ENCODE measurements at places on chromosomes 2 and 18.

GRCh38 chr2:42792583-42793333 lies at the start of gene HAAO:
TSS of gene HAAO (minus strand) at chr2:42792583. CDS start at chr2:42792536, 47 bp downstream.
- H3K27me3 ChIP-seq, result no peaks in the 10 kb centered on the region
- peak; percentile 39 for DNase-seq
- peaks cover 15% of the 10 kb centered on the region for H3K36me3 ChIP-seq
- H3K27ac ChIP-seq, result peak within 1 kb of the TSS; percentile 94
- H3K4me1 ChIP-seq, result peaks cover 42% of the 10 kb centered on the region

DNA sequence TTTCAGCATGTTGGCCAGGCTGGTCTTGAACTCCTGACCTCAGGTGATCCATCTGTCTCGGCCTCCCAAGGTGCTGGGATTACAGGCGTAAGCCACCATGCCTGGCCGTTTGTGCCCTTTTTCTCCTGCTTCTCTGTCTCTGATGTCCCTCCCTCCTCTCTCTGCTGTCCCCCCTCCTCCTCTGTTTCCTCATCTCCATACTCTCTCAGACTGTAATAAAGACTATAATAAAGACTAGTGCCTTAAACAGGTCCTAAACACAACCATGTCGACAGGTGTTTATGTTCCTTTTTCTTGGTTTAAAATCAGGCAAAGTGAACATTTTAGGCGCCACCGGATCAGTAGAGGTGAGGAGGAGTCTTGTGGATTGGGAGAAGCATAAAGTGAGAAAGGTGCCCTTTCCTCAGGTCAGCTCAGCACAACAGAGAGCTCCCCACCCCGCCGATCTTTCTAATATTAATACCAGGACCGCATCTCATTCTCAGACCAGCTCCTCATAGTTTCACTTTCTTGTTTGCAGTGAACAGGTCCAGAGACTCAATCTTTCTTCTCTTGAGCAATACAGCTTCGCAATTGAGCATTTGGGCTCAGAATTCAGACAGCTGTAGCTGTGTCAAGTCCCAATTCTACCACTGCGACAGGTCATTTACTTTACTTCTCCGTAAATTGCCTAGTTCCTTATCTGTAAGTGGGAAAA lies 23.7 kb downstream of the TIMM21 start:
- peak overlapping the region; percentile 49 for H3K27ac ChIP-seq
- no peak overlapping the region for H3K4me3 ChIP-seq
- no peaks in the 10 kb centered on the region for H3K36me3 ChIP-seq
- DNase-seq, result no peak
- H3K27me3 ChIP-seq, result peaks cover 32% of the 10 kb centered on the region
- H3K4me1 ChIP-seq, result peaks cover 4% of the 10 kb centered on the region

GRCh38 chr2:236720974-236721540 lies 151.4 kb downstream of the ACKR3 start:
- DNase-seq, result no peak
- no peaks in the 10 kb centered on the region for H3K36me3 ChIP-seq
- H3K4me1 ChIP-seq, result no peaks in the 10 kb centered on the region

GRCh38 chr2:207260021-207260420 lies 94.3 kb upstream of the KLF7 start:
- H3K27me3 ChIP-seq, result no peaks in the 10 kb centered on the region
- H3K27ac ChIP-seq, result no peak overlapping the region
- H3K4me3 ChIP-seq, result no peak overlapping the region

- DNase-seq, result no peak
- H3K36me3 ChIP-seq, result no peaks in the 10 kb centered on the region
- peaks cover 9% of the 10 kb centered on the region for H3K4me1 ChIP-seq
- H3K27ac ChIP-seq, result no peak overlapping the region
- peaks cover 3% of the 10 kb centered on the region for H3K27me3 ChIP-seq
These were observed 12.2 kb downstream of the SH3BP4 start for GRCh38 chr2:234963773-234964615.

DNA sequence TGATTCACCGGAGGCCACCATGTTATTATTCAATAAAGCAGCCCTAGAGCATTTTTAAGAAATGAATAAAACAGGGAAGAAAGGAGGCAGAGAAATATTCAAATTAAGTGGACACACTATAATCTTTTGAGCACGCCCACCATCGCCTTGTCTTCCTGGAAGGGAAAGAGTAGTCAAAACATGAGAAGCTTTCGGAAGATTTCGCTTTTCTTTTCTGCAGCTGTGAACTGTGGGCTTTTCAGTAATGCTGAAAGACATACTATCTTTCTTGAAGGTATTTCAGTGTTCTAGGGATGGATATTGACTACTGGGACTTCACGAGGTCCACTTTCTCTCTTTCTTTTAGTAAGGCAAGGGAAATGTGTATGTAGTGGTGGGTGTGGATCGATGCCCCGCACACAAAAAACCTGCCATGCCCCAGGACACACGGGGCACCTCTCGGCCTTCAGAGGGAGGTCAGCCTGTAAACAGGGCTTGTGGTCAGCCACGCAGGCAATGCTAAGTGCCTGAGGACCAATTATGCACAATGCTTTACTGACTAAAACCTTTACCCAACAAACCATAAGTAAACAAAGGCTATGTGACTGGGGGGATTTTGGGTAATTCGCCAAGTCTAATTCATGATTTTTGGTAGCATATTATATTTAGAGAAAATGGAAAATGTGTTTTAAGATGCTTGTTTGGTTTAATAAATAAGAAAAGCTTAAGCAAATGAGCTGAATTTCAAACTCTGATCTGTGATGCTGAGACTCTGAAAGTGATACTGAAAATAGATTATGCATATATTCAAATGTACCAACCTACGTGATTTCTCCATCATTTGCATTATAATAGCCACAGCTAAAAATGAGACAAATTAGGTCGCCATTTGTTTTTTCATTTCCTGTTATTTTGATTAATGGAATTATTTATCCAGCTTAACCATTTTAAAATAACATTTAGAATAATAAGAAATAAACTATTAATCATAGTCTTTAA lies 130.5 kb downstream of the ZNF516 start:
- no peak for DNase-seq
- no peaks in the 10 kb centered on the region for H3K27me3 ChIP-seq
- no peak overlapping the region for H3K4me3 ChIP-seq
- peaks cover 39% of the 10 kb centered on the region for H3K36me3 ChIP-seq
- H3K4me1 ChIP-seq, result peaks cover 10% of the 10 kb centered on the region

DNA sequence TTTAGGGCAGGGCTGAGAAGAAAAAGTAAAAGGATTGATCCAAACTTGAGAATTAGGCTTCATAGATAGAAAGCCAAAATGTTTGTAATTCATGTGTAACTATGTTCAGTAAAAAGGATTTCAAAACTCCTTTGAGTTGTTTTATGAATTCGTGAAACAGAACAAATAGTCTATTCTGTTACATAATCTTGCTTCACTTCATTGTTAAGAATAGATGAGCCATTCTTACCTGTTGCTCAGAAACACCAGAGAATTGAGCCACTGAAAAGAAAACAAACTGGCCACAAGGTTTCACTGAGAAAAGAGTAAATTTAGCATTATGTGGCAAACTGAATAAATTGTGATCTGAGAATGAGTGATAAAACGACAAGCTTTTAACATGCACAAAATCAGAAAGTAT lies 4.5 kb upstream of the ITPRID2 start:
- H3K36me3 ChIP-seq, result no peaks in the 10 kb centered on the region
- no peak overlapping the region for H3K4me3 ChIP-seq
- H3K27ac ChIP-seq, result no peak overlapping the region
- peaks cover 6% of the 10 kb centered on the region for H3K4me1 ChIP-seq

DNA sequence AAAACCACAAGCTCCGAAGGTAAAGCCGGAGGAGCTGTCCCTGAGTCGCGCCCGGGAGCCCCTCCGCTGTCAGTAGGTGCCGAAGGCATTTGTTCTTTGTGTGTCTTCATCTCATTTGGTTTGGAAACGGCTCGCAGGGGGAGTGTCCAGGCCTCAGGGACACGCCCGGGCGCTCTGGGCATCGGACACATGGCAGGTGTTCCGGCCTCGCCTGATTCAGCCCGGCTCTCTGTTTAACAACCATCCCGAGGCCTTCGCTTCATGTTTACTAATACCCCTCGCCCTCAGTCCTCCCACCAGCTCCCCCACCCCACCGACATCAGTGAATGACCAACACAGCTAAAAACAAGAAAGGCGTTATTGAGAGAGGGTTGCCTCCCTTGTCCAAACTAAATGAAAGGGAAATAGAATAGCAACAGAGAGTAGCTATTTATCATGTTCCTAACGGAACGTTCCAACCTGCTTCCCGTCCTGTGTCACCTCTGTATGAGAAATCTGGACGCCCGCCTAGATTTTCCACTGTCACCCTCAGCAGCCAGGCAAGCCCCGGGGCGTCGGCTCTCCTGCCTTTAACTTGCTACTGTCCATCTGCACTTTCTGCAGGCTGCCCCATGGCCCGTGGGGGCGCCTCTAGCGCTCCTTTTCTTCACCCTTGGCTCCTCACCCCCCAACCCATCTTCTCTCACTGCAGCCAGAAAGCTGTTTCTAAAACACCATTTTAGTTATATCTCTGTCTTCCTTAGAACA lies 73.9 kb downstream of the MYCN start:
- DNase-seq, result no peak
- H3K27ac ChIP-seq, result no peak overlapping the region
- peaks cover 23% of the 10 kb centered on the region for H3K27me3 ChIP-seq
- H3K4me3 ChIP-seq, result no peak overlapping the region
- no peaks in the 10 kb centered on the region for H3K36me3 ChIP-seq

DNA sequence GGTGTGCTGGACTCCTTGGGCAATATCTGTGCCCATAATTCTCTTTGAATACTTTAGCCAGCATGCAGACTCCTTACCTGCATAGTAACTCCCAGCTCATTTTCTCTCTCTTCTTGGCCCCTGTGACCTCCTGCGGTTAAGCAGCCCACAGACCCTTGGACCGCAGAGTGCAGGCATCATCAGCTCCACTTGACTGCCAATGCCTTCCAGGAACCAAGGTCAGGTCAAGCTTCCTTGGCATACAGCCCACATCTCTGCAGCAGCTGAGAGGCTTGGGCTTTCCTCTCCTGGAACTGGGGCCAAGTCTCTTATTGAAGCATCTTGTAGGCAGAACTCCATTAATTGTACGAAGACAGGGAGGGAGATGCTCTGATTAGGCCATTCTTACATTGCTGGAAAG lies 130.1 kb upstream of the PIEZO2 start:
- DNase-seq, result no peak
- no peak overlapping the region for H3K27ac ChIP-seq
- no peaks in the 10 kb centered on the region for H3K4me1 ChIP-seq

- DNase-seq, result no peak
- H3K27me3 ChIP-seq, result no peaks in the 10 kb centered on the region
- H3K4me1 ChIP-seq, result peaks cover 48% of the 10 kb centered on the region
- H3K36me3 ChIP-seq, result peaks cover 2% of the 10 kb centered on the region
- H3K4me3 ChIP-seq, result peak overlapping the region; percentile 93
These were observed 600 bp downstream of the KATNAL2 start for GRCh38 chr18:46917803-46918600.

GRCh38 chr2:44358503-44358902 lies 2.8 kb downstream of the PREPL start:
- H3K27ac ChIP-seq, result no peak overlapping the region
- H3K27me3 ChIP-seq, result no peaks in the 10 kb centered on the region
- DNase-seq, result peak; percentile 15
- peaks cover 31% of the 10 kb centered on the region for H3K4me1 ChIP-seq
- H3K36me3 ChIP-seq, result peaks cover 8% of the 10 kb centered on the region
- no peak overlapping the region for H3K4me3 ChIP-seq

GRCh38 chr2:10019174-10019573 lies 24.2 kb upstream of the KLF11 start:
- no peak for DNase-seq
- no peak overlapping the region for H3K4me3 ChIP-seq
- no peaks in the 10 kb centered on the region for H3K36me3 ChIP-seq
- H3K4me1 ChIP-seq, result peaks cover 3% of the 10 kb centered on the region
- peaks cover 11% of the 10 kb centered on the region for H3K27me3 ChIP-seq

- no peaks in the 10 kb centered on the region for H3K4me1 ChIP-seq
- no peaks in the 10 kb centered on the region for H3K36me3 ChIP-seq
- no peak for DNase-seq
- H3K4me3 ChIP-seq, result no peak overlapping the region
These were observed 115.4 kb downstream of the MRO start for GRCh38 chr18:50704357-50704940.

GRCh38 chr2:139917690-139918384 lies 1137.6 kb upstream of the NXPH2 start:
- no peaks in the 10 kb centered on the region for H3K36me3 ChIP-seq
- no peaks in the 10 kb centered on the region for H3K4me1 ChIP-seq
- DNase-seq, result no peak
- no peak overlapping the region for H3K4me3 ChIP-seq

GRCh38 chr18:31574359-31574758 lies 17.3 kb upstream of the TTR start:
- H3K27ac ChIP-seq, result no peak overlapping the region
- no peak overlapping the region for H3K4me3 ChIP-seq
- no peaks in the 10 kb centered on the region for H3K36me3 ChIP-seq
- H3K4me1 ChIP-seq, result no peaks in the 10 kb centered on the region

DNA sequence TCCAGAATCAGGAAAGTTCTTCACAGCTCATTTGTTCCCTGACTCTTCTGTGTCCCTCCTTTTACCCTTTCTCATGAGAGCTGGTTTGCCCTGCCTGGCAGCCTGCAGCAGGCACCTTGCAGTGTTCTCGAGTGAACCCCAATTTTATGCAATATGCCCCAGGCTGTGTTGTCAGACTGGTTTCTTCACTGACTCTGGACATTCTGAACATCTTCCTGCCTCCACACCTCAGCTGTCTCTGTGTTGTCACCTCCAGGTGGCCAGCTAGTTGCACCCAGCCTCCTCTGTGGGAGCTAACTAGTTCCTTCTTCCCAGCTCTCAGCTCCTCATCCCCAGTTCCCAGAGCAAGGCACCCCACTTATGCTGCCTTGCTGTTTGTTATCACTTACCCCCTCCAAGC lies 5.5 kb downstream of the SETBP1 start:
- DNase-seq, result no peak
- peaks cover 50% of the 10 kb centered on the region for H3K36me3 ChIP-seq
- H3K27ac ChIP-seq, result peak overlapping the region; percentile 70
- no peaks in the 10 kb centered on the region for H3K27me3 ChIP-seq

- peaks cover 23% of the 10 kb centered on the region for H3K4me1 ChIP-seq
- no peak for DNase-seq
- no peaks in the 10 kb centered on the region for H3K27me3 ChIP-seq
- no peak overlapping the region for H3K4me3 ChIP-seq
- no peaks in the 10 kb centered on the region for H3K36me3 ChIP-seq
These were observed 618.4 kb downstream of the BCL11A start for GRCh38 chr2:59935005-59935404.

GRCh38 chr18:64110692-64111480 lies 38.0 kb downstream of the LINC00305 start:
- DNase-seq, result no peak
- peaks cover 6% of the 10 kb centered on the region for H3K27me3 ChIP-seq
- H3K4me1 ChIP-seq, result no peaks in the 10 kb centered on the region
- no peaks in the 10 kb centered on the region for H3K36me3 ChIP-seq
- no peak overlapping the region for H3K4me3 ChIP-seq

DNA sequence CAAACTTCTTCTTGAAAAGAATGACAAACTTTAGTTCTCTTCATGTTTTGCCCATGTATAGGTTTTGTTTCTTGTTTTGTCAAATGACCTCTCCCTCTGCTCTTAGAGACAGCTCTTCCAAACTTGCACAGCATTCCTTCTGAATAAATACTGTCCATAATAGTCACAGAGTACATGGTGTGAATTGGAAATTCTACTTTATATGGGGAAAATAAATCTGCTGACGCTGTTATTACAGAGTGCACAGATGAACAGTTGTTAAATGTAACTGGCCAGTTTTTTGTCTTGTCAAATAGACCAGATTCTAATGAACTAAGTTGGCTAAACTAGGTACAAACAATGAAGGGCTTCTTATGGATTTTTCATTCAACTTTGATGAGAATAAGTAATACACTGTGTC lies 115.8 kb upstream of the DTNA start:
- no peaks in the 10 kb centered on the region for H3K27me3 ChIP-seq
- H3K27ac ChIP-seq, result no peak overlapping the region
- DNase-seq, result no peak
- H3K4me1 ChIP-seq, result no peaks in the 10 kb centered on the region
- H3K4me3 ChIP-seq, result no peak overlapping the region
- no peaks in the 10 kb centered on the region for H3K36me3 ChIP-seq
